ENCODE measurements at places on chromosomes 1 and 21.

DNA sequence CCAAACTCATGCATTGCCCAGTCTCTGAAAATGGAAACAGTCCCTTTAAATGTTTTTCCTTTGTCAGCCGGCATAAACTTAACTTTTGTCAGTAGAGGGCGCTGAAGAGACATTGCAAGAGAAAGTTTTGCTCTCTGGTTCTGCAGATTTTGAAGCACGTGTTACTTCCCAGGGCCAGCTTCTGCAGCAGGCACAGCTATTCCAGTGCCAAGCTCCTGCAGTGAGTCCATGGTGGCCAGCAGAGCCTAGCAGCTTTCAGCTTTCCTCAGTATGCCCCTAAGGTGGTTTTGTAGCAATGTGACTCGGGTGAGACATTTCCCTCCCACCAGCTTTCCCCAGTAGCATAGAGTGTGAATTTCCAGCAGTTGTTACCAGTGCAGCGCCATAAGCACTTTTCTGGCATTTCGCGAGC is 2.6 kb upstream of the IFI44L start:
- DNase-seq, result peak; percentile 43

DNA sequence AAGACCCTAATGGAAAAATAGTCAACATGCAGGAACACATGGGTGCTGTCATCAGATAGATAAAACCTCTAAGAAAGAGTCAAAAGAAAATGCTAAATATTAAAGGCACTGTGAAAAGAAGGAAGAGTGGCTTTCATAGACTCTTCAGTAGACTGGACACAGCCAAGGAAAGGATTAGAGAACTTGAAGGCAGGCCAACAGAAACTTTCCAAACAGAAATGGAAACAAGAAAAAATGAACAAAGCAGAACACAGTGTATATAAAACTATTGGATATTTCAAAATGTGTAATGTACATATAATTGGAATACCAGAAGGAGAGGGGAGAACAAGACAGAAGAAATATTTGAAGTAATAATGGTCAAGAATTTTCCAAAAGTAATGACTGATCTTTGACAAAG is 431.9 kb downstream of the MATN1 start:
- DNase-seq, result no peak

DNA sequence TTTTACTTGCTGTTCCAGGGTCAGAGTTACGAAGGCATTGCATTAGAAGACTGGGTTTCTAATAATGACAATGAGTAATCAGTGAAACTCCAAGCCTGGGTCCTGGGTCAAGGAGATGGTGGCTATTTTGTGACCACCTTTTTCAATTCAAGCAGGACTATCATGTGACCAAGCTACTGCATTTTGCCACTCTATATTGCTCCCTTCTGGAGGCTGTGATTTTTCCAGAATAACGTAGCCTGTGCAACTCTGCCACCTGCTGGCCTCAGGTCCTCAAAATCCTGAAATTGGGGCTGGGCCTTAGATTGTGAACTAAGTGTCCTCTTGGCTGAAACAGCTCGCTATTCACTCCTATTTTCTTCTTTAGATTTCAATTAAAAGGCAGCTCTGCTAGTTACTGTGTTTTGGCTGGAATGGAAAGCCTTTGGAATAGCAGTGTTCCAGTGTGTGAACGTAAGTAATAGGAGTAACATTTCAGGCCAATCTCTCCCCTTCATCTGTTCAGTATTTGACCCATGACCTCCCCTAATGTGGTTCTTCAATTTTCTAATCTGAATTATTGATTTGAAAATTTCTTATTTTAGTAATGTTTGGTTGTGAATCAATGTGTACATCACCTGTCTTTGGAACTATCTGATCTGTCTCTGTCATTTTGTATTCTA is 52.9 kb upstream of the CD46 start:
- peak; percentile 61 for DNase-seq

GRCh38 chr21:36147911-36148310 is 8.7 kb upstream of the DOP1B start:
- no peak for DNase-seq

DNA sequence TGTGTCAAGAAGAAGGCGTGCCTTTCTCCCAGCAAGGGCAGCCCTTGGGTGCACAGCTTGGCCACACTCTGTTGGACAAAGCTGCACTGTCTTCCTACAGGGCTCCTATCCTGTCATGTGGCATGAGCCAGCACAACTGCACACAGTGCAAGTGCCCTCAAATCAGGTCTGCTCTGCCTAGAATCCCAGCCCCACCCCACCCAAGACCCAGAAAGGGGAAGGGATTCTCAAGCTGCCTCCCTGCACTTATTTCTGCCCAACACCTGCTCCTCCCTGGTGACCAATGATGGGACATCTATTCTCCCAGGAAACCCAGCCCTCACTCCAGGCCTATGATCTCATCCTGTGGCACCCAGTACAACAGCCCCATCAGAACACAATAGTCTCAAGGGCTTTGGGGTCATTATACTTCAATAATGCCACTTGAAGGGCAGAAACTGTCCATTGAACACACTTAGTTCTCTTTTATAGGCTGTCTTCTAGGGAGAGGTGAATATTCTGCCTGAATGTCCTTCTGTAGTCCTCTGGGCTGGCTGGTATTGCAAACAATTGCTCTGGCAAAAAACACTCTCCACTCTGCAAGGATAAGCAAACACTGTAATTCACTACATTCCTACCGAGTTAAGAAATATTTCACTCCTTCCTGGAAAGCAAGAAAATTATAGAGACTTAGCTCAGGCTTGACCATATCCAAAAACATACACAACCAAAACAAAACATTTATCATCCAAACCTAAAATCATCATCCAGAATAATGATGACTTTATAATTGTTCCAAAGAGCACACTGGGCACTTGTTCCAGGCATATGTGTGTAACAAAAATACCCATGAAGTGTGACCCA is 43.1 kb upstream of the IGSF3 start:
- DNase-seq, result no peak
